ENCODE measurements at places on chromosomes 1 and 21. TPM values are rescaled to one million over a fixed set of nuclear protein-coding genes. Genes with fewer than 3 reads are reported as not detected.

DNA sequence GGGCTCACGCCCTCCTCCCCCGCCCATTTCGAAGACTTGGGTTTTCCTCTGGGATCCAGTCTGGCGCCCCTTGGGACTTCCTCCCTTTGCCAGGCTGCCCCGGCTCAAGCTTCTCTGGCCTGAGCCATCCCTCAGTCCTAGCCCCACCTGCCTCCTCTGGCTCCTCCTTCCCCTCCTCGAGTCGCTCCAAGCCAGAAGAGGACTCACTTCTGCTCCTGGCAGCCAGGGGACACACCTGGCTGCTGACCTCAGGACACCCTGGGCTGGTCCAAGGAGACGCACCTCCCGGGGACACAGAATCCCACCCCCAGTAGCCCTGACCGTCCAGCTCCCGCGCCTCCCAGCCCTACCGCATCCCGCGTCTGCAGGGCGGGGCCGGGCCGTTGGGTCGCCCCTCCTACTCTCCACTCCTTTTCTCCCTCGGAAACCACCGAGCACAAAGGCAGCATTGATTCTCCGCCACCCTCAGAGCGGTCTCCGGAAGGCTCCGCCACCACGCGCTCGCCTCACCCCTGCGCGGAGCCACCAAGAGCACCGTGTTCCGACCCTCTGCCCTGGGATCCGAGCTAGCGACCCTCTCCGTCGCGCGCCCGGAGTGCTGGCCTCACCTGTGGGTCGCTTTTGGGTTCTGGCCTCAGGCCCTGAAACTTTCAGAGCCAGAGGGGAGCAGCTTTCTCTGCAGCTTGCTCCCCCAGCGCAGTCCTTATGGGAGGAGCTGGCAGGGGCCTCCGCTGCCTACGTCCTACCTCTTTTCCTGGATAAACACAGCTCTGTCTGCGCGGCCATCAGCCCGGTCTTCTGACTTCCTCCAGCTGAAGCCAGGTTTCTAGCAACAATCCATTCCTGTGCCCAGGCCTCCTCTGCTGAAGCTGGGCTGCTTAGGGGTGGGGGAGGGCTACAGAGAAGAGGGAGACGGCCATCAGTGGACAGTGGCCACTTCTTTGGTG, at the start of gene C2CD4D:
Gene C2CD4D, minus strand, starts transcription at position 364 of the 947 bp plus-strand sequence. CDS start 831 bp downstream, outside the sequence.
- DNase-seq: peak; percentile 89

- peak; percentile 47 for DNase-seq
These were observed 110.8 kb downstream of the CDC7 start for GRCh38 chr1:91611483-91611917.

- DNase-seq: peak; percentile 88
These were observed 436 bp upstream of the TTLL7 start for GRCh38 chr1:83999316-83999819.

GRCh38 chr1:25711555-25712298, 88.3 kb upstream of the SELENON start:
- no peak for DNase-seq

DNA sequence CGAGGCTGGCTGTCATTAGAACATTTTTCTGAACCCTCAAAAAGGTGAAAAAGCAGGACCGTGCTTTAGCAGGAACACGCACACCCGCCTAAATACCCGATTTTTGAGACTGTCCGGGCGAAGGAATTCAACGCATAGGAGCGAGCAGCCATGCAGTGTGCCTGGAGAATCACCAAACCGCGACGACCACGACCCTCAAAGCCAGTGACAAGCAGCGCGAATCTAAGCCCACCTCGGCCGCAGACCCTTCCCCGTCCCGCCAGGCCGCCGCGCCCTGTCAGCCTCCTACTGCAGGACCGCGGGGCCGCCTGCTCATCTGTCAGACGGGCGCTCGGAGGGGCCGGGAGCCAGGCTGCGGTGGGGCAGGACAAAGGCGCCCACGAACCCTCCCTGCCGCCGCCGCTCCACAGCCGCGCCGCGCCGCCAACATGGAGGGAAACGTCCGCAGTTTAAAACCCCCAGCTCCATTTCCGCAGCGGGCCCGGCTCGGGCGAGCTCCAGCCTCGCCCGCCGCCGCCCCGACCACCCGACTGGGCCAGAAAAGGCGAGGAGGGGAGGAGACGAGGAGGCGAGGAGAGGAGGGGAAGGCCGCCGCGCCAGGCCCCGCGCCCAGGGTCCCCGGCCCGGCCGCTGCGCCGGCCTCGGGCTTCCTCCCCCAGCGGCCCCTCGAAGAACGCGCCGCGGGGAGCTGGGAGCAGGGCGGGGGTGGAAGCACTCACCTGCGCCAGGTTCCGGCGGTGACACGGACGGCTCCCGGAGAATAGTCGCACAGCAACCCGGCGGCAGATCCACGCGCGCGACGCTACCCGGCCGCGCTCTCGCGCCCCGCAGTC, at the start of gene LBR:
Gene LBR, minus strand, starts transcription at position 804 of the 833 bp plus-strand sequence. CDS start 3,963 bp downstream, outside the sequence.
- DNase-seq: peak; percentile 77

DNA sequence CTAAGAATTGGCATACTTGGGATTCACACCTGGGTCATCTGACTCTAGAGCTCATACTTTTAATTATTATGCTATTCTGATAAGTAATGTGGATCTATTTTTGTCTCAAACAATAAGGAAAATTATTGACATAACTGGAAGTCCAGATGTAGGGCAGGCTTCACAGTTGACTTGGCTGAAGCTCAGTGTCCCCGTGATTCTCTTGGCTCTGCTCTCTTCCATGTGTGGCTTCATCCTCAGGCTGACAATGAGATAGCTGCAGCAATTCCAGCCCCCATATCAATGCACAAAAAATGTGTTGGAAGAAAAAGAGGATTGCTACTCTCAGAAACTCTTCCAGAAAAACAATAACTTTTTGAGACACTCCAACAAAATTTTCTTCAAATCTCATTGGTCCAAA, 23.8 kb downstream of the HSD11B1 start:
- no peak for DNase-seq

DNA sequence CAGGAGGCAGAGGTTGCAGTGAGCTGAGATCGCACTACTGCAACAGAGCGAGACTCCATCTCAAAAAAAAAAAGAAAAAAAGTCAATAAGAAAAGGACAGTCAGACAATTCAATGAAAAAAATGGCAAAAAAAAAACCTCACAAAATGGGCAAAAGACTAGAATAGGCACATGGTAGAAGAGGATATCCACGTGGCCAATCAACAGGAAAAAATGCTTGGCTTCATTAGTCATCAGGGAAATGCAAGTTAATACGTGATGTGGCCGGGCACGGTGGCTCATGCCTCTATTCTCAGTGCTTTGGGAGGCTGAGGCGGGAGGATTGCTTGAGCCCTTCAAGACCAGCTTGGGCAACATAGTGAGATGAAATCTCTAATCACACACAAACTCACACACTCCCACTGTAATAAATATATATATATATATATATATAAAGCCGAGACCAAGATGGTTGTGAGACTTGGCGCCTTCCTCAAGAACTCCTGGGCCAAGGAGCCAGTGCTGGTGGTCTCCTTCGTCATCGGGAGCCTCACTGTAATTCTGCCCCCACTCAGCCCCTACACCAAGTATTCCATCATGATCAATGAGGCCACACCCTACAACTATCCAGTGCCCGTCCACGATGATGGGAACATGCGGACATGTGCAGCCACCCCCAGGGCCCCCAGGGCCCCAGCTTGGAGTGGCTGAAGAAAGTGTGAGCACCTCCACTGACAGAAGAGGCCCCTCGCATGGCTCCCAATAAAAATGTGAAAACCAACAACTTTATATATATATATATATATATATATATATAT, 22.9 kb upstream of the LEFTY2 start:
- DNase-seq: no peak

GRCh38 chr21:38888991-38889561, 83.3 kb downstream of the ETS2 start:
- no peak for DNase-seq

GRCh38 chr1:40187399-40187798, 26.2 kb downstream of the RLF start:
- DNase-seq: no peak

- DNase-seq: no peak
These were observed 52.8 kb downstream of the CAPN2 start for GRCh38 chr1:223765036-223765718.

GRCh38 chr1:22582661-22583635, 19.7 kb downstream of the EPHA8 start:
- DNase-seq: no peak

GRCh38 chr1:224182057-224182865, 779 bp upstream of the DEGS1 start:
- DNase-seq: no peak

DNA sequence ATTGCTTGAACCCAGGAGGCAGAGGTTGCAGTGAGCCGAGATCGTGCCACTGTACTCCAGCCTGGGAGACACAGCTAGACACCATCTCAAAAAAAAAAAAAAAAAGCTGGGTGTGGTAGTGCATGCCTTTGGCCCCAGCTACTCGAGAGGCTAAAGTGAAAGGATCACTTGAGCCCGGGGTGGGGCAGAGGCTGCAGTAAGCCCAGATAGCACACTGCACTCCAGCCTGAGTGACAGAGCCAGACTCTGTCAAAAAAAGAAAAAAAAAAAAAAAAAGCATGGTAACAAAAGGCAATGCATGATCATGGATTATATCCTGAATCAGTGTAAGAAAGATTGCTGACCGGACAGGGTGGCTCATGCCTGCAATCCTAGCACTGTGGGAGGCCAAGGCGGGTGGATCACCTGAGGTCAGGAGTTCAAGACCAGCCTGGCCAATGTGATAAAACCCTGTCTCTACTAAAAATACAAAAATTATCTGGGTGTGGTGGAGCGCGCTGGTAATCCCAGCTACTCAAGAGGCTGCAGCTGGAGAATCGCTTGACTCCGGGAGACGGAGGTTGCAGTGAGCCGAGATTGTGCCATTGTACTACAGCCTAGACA, 76.3 kb downstream of the RUSC1 start:
- DNase-seq: no peak

GRCh38 chr1:162857850-162858249, 3.1 kb downstream of the CCDC190 start:
- DNase-seq: no peak

GRCh38 chr1:242455052-242455361, 69.5 kb downstream of the PLD5 start:
- no peak for DNase-seq

GRCh38 chr1:19284881-19285280, 3.7 kb downstream of the AKR7A3 start:
- DNase-seq: no peak

DNA sequence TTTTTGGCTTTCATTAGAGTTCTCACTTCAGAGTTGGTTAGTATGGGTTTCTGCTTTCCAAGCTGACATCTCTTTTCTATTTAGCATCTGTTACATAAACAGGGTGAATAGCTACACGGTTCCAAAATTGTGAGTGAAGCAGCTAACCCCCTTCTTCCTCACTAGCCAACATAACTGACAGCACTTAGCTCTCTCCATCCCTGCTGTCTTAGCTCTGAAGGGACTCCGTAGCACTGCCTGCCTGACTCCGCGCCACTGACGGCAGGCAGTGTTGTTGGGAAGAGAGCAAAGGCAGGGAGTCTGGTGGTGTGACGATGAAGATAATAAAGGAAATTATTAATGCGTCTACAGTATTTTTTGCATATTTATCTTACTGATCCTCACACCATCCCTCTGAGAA, 247.0 kb downstream of the PTBP2 start:
- no peak for DNase-seq

- DNase-seq: no peak
These were observed 62.8 kb downstream of the RUNX3 start for GRCh38 chr1:24867084-24867870.

- DNase-seq: no peak
These were observed 167.7 kb upstream of the PTGFR start for GRCh38 chr1:78322928-78323680.

DNA sequence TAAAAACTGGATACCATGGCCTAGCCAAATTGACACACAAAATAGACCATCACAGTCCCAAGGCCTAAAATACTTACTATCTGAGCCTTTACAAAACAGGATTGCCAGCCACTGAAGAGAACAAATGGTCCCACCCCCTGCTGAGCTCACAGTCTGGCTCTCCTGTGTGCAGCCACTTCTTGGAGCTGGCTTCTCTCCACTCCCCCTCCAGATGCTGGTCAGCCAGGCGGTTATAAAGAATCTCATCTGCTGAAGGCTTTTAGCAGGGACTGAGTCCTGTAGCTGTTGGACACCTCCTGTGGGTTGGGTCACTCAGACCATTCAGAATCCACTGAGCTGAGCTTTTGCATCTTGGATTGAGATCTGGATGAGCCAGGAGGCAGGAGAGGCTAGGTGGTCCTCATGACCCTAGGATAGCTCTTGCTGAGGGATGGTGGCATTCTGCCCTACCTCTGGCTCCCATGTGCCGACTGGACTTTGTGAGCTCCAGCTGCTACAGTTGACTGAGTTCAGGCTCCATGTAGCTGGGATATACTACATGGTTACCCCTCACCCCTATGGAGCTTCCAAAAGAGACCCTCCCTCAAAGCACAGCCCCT, 16.1 kb downstream of the OXCT2 start:
- DNase-seq: no peak

DNA sequence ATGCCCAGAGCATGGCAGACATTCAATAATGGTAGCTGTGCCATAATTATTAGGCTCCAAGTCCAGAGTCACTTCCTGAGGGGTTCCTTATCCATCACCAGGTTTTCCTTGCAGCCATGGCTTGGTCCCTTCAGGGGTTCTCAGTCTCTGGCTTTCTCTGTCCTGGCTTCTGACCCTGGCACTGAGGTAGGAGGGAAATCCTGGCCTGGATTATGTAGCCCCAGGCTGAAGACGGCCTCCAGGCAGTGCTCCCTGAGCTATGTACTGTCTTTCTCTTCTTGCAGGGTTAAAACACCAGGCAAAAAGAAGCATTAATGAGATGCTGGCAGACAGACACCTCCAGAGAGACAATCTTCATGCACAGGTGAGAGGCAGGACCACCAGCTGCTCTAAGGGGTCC, 9.5 kb upstream of the PADI3 start:
- peak; percentile 96 for DNase-seq

- no peak for DNase-seq
These were observed 138.1 kb upstream of the ADAMTS5 start for GRCh38 chr21:27104846-27105431.

- peak; percentile 27 for DNase-seq
These were observed 247.6 kb downstream of the KCNJ6 start for GRCh38 chr21:37668462-37669239.

Gene KCNE2
- total RNA-seq: 0.28 TPM

Gene SKI
- total RNA-seq: 66.8 TPM

Gene GJB3
- total RNA-seq: 0.31 TPM

Gene SLC35A3
- 24.3 TPM for total RNA-seq

Gene KCNA3
- total RNA-seq: 3.0 TPM

Gene OSCP1
- total RNA-seq: 0.58 TPM

Gene NDC1
- 92.5 TPM for total RNA-seq

Gene COL16A1
- 15.7 TPM for total RNA-seq

Gene PCSK9
- 275 TPM for total RNA-seq

Gene KPNA6
- 72.2 TPM for total RNA-seq

Gene LRRC3
- 6.8 TPM for total RNA-seq

Gene MYCL
- 38.8 TPM for total RNA-seq

Gene SELENBP1
- 13.4 TPM for total RNA-seq

Gene DRAXIN
- total RNA-seq: 23.0 TPM

Gene MYBPH
- total RNA-seq: not detected

Gene KDF1
- 18.0 TPM for total RNA-seq

Gene SELE
- total RNA-seq: not detected

Gene CD1E
- total RNA-seq: not detected

Gene CORT
- total RNA-seq: 0.16 TPM

Gene HES2
- total RNA-seq: 1.2 TPM
